NCI-H1694 treated with DMSO at 0.1 percent for 48 hours (cell line): ENCODE measurements at places on chromosomes 1 and 21.

DNA sequence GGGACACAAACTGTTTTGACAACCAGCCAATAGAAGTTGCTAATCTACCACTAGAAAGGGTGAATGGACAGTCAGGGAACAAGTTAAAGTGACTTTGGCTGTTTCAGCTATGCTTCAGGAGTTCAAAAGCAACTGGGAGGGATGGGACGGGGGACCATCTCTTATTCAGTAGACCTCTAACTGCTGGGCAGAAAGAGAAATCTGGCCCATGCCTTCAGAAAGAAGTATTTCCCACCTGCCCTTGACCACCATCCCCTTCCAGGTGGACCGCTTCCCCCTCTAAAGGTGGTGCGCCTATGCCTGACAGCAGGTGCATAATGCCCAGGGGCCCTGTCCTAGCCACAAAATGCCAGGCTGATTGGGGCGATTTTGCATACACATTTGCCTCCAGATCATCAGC is 5.2 kb downstream of the ITPKB start:
- no peak for DNase-seq

- DNase-seq = no peak
Observed at GRCh38 chr1:20250340-20250989, 40.2 kb upstream of the VWA5B1 start.

DNA sequence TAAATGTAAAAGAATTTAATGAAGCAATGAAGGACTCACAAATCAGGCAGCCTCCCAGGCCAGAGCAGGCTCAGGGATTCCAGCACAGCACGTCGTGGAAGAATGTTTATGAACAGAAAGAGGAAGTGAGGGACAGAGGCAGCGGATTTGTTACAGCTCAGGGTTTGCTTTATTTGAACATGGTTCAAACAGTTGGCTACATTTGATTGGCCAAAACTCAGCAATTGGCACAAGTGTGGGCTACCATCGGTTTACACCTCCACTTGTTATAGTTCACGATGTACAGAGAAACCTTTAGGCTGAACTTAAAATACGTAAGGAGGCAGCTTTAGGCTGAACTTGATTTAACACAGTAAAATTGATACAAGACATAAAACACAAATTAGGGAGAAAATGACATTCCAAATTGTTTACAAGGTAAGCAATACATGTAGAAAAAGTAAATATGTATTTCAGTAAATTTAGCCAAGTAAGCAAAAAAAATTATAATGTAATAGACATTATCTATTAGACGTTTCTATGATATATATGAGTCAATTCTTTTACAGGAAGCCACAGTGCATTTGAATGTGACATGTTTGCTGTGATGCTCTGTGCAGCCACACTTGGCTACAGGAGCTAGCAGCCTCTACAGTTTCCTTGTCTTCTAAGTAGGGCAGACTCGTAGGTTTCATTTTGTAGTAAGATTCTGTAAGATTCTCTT is 126.5 kb downstream of the ADSS2 start:
- DNase-seq = no peak

- DNase-seq = no peak
Observed at GRCh38 chr1:94153133-94153532, 32.2 kb upstream of the ABCA4 start.

- no peak for DNase-seq
Observed at GRCh38 chr1:7642418-7642704, 128.7 kb upstream of the VAMP3 start.

GRCh38 chr1:100354971-100355394 is 2.7 kb downstream of the CDC14A start:
- no peak for DNase-seq

DNA sequence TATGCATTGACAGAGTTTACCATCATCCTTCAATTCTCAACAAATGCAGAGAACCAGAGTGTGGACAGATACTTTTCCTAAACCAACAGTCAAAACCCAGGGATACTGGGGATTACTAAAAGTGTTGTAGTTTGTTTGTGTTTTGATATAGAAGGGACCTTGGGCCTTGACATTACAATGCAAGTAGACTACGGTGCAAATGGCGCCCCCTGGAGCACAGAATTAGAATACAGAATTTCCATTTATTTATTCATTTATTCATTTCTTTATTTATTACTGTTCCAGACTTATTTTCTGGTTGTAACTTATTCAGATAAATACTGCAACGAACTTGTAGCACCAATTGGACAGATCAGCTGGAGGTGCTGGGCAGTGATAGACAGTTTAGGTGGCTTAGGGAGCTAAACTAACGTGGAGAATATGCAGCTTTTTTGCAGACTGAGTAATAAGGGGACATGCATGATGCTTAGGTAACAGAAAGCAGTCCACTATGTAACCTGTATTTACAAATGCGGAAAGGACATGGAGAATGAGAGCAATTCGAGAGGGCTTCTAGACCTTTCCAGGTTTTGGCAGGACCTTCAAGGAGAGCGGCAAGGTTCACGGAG is 42.6 kb downstream of the KIRREL1 start:
- DNase-seq = peak; percentile 33
